ENCODE measurements at places on chromosomes 5 and 9.

- no peak for DNase-seq
Measured at GRCh38 chr9:97985058-97985861, 2.1 kb downstream of the ANP32B start.

- DNase-seq = peak; percentile 27
Measured at GRCh38 chr9:93682155-93682968, 106.0 kb downstream of the PHF2 start.

DNA sequence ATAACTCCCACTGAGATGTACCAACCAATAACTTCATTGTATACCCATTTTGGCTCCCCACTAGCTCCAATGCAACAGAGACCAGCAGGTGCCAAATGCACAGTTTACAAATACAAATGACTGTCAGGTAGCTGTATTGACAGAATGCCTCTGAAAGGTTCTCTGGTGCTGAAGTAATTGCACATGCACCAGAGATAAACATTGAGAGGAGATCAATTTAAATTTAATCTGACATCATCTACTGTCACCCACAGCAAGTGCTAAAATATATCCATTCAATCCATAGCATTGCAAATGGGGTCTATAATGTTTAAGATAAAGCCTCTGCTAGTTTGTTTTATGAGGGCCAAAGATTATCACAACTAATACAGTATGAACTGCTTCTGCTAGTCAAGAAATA lies 80.2 kb downstream of the STX17 start:
- no peak for DNase-seq

GRCh38 chr9:92432350-92432749 lies 8.1 kb upstream of the OMD start:
- DNase-seq = no peak

DNA sequence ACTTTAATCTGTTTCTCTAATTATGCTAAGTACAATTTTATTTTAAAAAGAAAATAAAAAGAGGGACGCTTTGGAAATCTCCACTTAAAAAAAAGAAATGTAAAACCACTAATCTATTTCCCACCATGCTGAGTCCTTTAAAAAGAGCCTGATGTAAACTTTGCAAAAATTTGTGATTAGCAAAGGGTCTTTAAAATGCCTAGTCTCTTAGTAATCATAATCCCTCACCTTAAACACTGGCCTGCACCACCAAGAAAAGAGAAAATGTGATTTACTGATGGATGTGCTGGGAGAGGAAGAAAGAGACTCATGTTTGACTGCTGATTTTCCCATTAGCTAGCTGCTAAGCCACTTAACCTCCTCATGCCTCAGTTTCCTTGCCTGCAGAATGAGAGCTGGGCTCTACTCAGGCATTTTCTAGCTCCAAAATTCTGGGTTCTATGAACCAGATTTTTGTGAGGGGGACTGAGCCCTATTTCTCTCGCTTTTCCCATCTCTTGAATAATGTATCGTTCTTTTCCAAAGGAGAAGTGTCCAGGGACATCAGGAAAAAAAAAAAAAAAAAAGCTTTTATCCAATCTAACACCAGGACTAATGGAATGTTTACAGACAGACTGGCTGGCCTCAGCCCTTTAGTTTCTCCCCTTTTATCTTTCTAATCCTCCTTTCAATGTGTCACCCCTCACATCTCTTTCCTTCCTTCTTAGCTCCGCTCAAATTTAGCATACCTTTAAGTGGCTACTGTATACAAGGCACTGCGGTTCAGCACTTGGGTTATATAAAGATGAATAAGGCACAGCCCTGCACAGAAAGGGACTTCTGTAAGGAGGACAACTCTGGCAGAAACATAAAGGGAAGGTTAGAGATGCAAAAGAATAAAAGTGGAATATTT lies 312.4 kb downstream of the ARL15 start:
- no peak for DNase-seq

GRCh38 chr5:139837711-139838380 lies 42.2 kb downstream of the PSD2 start:
- DNase-seq = no peak

DNA sequence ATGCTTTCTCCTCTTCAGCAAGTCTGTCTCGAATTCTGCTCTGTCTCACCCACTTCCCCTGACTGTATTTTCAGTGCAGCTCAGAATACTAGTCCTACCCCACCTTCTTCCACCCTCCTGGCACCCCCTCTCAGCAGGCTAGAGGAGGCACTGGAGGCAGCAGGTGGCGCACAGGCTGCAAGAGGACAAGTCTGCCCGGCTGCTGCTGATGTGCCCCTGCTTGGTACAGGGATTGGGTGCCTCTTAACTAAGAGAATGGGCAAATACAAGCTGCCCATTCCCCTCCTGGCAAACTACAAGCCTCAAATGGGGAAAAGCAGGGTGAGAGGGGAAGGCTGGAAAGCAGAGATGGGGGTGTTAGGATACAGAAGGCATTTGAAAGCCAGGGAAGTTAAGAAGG lies 5.1 kb downstream of the TLN1 start:
- DNase-seq = no peak

DNA sequence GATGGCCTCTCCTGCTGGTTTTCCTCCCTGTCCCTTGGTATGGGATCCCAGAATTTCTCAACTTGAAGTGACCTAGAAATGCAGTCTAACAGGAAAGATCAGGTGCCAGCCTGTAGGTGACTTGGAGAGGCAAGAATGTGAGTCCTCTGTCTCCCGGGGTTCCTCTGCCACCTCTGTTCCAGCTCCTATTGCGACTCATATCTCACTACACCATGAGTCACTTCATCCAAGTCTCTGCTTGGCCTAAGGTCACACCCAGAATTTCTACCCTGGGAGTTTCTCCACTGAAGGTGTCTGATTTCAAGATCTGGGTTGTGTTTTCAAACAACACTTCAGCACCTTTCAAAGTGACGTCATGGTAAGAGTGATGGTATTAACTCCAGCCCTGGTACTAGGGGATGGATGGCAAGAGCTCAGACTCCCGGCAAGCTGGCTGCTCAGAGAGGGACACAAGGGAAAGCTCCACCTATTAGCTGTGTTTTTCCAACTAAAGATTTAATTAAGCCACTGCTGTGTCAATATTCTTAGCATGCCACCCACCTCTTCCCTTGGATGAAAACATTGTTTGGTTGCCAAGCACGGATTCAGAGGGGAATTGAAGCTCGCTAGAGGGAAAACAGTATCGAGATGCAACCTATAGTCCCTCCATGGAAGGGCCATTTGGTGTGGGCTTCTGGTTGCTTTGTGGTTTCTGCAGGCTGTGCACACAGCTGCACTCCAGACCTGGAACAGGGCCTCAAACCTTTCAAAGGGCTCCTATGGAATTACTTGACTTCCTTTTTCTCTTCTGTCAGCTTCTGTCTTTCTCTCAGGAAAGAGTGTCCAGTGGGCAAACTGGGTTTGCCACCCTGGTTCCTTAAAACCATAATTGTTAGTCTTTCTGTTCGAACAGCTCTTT lies 205.7 kb downstream of the GAS1 start:
- no peak for DNase-seq

DNA sequence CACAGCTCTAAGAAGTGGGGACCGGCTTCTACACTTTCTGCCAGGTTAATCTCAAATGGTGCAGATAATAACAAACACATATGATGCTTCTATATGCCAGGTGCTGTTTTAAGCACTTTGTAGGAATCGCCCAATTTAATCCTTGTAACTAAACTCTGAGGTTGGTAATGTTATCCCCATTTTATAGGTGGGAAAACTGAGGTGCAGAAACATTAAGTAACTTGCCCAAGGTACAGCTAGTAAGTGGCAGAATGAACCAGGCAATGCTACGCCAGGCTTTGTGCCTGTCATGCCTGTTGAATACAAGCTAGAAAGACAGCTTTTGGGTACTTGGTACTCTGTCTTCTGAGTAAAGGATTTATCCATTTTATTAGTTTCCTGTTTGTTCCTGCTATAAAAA lies 19.7 kb downstream of the IQGAP2 start:
- no peak for DNase-seq

DNA sequence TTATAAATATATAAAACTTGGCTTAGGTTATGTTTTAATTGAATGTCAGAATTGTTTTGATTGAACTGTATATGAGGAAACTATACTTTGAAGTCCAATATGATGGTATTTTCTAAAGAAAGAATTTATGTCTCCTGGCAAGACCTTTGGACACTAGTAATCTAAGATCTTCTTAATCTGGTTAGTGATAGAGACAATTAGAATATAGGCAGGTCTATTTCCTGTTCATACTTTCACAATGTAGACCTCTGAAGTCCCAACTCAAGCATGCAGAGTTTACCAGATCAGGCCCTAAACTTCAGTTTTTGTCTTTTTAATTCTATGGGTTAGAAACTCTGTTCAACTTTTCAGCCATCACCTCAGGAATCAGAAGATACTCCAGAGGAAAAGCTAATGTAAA lies 6.9 kb upstream of the TMEM161B start:
- no peak for DNase-seq
